ENCODE measurements at places on chromosomes 4 and X. TPM values are rescaled to one million over a fixed set of nuclear protein-coding genes. Genes with fewer than 3 reads are reported as not detected.

Gene MAGEC2
- polyA plus RNA-seq = not detected

Gene TBL1X
- 8.7 TPM for polyA plus RNA-seq

Gene USP11
- polyA plus RNA-seq = 57.0 TPM

Gene RAI2
- 0.99 TPM for polyA plus RNA-seq

Gene MAGEB4
- polyA plus RNA-seq = not detected

Gene ATP8A1
- polyA plus RNA-seq = 6.8 TPM

Gene SPANXA2
- not detected for polyA plus RNA-seq

Gene TNIP3
- 0.45 TPM for polyA plus RNA-seq

Gene TMPRSS11D
- not detected for polyA plus RNA-seq

Gene IL13RA1
- 2.7 TPM for polyA plus RNA-seq

Gene ZNF732
- polyA plus RNA-seq = 4.6 TPM

Gene DDX53
- 0.05 TPM for polyA plus RNA-seq

Gene PNCK
- 3.0 TPM for polyA plus RNA-seq

Gene TEC
- polyA plus RNA-seq = 1.9 TPM

Gene FAM3A
- polyA plus RNA-seq = 11.8 TPM

Gene L1CAM
- polyA plus RNA-seq = 7.8 TPM

Gene SLC6A14
- not detected for polyA plus RNA-seq

Gene PHOX2B
- not detected for polyA plus RNA-seq

Gene EVC2
- polyA plus RNA-seq = 3.4 TPM

Gene ZRSR2
- polyA plus RNA-seq = 45.1 TPM

Gene HTRA3
- polyA plus RNA-seq = 1.3 TPM

Gene FMR1
- 17.1 TPM for polyA plus RNA-seq

Gene HAND2
- 0.15 TPM for polyA plus RNA-seq

Gene MAP3K15
- 0.45 TPM for polyA plus RNA-seq

Gene CRMP1
- 52.7 TPM for polyA plus RNA-seq

Gene RRH
- polyA plus RNA-seq = not detected

Gene PCSK1N
- polyA plus RNA-seq = 12.8 TPM

Gene ALPK1
- polyA plus RNA-seq = not detected

Gene GJB1
- polyA plus RNA-seq = not detected

Gene SLITRK4
- polyA plus RNA-seq = 1.5 TPM

Gene GLRB
- 1.1 TPM for polyA plus RNA-seq

Gene COL4A5
- polyA plus RNA-seq = 15.5 TPM

Gene PAGE4
- 1.4 TPM for polyA plus RNA-seq

Gene MAGEB10
- polyA plus RNA-seq = not detected

Gene GABRE
- 4.9 TPM for polyA plus RNA-seq

Gene FGF13
- polyA plus RNA-seq = 21.5 TPM

Gene GRPR
- polyA plus RNA-seq = 9.5 TPM

Gene SSX2
- 0.29 TPM for polyA plus RNA-seq

Gene IL13RA2
- polyA plus RNA-seq = not detected

Gene CENPU
- 152 TPM for polyA plus RNA-seq

Gene HCFC1
- polyA plus RNA-seq = 33.0 TPM

Gene AFM
- polyA plus RNA-seq = not detected

Gene ANK2
- 7.7 TPM for polyA plus RNA-seq

Gene CT45A5
- polyA plus RNA-seq = not detected

Gene FDCSP
- not detected for polyA plus RNA-seq

All from GM23338 (cell line).